ENCODE measurements at places on chromosomes 2 and 18.

- no peak for ATAC-seq
Measured at GRCh38 chr2:71531522-71532047, 78.2 kb downstream of the DYSF start.

DNA sequence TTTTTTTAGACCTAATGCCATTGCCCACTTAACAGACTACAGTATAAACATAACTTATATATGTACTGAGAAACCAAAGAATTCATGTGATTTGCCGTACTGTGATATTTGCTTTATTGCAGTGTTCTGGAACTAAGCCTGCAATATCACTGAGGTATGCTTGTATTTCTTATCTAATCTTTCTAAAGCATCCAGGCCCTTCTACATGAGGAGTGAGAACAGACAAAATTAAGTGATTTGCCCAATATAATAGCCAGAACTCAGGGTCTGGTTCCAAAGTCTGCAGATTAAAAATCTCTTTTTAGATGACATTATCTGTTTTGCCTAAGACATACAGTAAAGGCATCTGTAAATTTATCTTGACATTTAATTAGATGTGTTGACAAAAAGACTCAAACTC is 41.9 kb downstream of the BMPR2 start:
- ATAC-seq = no peak

GRCh38 chr18:45137087-45137419 is 456.4 kb downstream of the SETBP1 start:
- ATAC-seq = no peak

DNA sequence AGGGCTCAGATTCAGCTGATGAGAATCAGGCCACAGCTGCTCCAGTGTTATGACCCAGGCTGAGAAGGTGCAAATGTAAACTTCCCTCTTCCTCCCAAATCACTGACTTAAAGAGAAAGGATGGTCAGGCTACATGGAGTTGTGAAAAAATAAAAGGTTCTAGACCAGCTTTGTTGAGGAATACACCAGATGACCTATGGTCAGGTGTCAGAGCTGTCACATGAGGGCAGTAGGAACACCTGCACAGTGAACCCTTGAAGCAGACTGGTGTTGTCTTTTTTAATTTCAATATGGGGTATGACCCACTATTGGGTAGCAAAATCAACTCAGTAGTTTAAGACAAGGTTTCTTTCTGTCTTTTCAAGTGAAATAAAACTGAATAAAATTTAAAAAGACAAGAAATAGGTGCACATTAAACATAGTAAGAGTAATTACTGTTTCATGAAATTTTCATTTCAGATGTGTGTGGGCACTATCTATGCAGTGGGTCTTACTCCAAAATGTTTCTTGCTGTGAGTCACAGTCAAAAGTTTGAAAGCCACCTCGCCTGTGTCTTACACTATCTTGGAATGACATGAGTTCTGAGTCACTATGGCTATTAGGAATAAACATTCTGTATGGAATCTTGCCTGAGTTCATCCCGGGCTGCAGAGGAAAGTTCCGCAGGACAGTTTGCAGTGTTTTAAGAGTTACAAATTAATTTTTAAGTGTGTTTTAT is 83.6 kb downstream of the ACVR1 start:
- no peak for ATAC-seq

GRCh38 chr2:71101656-71102055 is 28.4 kb downstream of the MCEE start:
- no peak for ATAC-seq

DNA sequence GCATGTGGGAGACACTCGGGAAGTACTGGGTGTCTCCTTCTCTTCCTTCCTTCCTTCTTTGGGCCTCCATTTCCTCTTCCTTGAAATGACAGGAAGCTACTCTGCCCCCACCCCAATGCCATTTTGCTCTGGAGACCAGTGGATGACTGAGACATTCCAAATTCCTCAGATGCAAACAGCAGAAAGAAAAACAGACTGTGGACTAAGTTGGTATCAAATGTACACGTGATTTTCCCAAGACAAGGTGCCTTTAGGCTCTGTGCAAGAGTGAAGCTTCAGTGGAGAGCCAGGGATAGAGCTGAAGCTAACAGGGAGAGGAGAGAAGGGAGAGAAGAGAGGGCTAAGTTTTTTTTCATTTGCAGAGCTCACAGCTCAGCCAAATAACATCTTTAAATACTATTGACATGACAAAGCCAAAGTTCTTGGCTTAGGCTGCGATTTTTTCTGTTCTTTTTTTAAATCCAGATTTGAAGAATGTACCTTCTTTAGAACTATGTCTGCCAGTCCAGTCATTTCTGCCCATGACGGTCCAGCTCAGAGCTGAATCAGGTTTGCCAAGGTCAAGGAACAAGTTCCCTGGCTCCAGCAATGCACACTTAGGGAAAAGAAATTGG is 84.5 kb upstream of the LCLAT1 start:
- ATAC-seq = no peak

DNA sequence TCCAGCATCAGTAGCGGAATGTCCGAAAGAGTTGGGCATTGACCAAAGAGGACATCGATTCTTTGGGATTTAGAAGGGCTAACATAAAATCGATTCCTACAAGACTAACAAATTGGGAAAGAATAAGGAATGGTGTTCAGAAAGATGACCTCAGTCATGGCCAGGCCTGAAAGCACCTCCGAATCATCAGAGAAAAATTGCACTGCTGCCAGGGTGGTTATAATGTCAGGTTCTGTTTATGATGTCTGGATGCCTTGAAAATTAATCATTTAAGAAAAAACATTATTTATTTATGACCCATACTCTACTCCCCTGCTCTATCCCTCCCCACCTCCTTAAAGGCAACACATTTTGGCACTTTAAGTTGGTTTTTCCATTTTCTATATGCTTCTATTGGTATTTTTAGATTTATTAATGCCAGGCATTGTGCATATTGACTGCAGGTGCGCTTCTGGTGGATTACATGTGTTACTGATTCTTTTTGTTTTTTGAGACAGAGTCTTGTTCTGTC is 104.7 kb downstream of the MYCN start:
- ATAC-seq = no peak

- no peak for ATAC-seq
Measured at GRCh38 chr2:98496750-98497493, 52.3 kb downstream of the INPP4A start.

- no peak for ATAC-seq
Measured at GRCh38 chr18:57431002-57431382, 4.2 kb upstream of the ONECUT2 start.

DNA sequence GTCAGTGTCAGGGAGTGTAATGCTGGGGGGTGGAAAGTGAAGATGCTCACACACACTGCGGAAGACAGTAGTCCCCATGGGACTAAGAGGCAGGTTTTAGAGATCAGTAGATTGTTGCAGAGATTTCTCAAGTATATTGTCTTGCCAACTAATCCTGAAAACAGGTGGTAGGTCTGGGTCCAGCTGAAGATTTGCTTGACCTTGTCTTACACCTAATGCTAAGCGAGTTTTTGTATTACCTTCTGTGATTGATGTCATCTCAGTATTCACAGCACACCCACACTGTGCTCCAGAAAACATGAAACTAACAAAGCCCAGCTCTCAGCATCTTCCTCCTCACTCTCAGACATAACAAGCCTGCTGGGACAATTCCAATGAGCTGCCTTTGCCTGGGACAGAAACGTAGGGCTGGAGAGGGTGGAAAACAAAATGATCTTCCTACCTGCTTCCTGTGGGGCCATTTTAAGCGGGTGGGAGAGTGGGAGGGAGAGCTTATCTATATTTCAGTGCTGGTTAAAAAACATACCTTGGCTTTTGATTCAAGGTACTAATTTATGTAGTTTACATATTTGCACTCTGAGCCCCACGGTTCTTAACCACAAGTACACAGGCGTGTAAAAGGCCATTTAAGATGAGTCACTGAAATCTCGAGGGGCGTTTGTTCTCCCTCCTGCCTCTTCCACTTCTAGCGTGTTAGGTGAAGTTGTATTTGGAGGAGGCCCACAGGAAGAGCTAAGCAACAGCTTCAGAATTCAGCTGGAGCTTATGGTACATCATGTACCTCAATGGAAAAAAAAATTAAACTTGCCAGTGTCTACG is 23.1 kb upstream of the RBMS1 start:
- no peak for ATAC-seq

DNA sequence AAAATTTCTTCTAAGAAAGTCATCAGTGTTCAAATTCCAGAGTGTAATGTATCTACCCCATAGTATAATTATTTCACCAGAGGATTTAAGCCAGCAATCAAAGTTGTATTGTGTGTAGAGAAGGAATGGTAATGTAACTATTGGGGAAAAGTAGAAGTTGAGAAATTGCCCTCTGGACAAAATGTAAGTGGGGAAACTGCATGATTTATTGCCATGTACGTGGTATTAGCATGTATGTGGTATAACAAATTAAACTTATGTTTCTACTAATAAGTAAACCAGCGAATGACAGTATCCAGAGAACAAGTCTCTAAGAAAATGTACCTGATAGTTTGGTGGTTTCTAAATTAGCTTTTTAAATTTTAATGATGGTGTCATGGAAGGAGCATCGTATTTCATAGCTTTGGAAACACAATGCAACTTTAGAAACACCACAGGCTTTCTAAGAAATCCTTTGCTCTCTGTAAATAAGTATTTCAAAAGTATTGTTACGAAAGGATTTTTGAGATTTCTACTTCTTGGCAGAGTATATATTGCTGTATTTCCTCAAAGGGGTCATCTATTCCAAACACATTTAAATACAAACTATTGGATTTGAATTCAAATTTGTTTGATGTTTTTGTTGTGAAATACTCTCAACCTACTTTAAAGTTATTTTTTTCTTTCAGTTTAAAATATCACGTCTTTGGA is 1018.9 kb upstream of the ZEB2 start:
- no peak for ATAC-seq

- peak; percentile 81 for ATAC-seq
Measured at GRCh38 chr2:116142644-116143227, 1671.8 kb upstream of the DDX18 start.

DNA sequence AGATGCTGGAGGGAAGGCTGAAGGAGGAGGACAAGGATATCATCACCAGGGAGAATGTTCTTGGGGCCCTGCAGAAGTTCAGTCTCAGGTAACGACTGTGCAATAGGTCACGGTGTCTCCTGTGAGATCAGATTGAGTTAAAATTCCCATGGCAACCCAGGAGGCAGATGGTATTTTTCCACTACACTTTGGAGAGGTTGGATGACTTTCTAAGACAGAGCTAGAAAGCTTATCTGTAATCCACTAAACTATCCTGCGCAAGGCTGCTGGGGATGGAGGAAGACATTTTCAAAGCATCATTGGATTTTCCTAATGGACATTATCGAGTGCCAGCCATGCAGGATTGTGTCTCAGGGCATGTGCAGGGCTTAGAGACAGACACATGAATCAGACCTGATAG is 74.6 kb downstream of the ARMC9 start:
- ATAC-seq = no peak

DNA sequence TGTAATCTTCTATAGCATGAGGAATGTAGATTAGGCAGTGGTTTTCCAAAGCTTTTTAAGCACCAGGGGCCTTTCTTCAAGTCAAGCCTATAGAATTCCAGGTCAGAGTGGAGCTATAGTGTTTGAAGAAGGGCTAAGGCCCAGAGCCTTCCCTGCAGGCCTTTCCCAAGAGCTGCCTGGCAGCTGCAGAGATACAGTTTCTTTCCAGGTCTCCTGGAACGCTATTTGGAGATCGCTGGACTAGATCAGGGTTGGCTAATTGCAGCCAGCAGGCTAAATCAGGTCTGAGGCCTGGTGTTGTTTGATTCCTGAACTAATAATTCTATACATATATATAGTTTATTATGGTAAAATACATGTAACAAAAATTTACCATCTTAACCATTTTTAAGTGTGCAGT is 319.0 kb upstream of the SPRED2 start:
- no peak for ATAC-seq

DNA sequence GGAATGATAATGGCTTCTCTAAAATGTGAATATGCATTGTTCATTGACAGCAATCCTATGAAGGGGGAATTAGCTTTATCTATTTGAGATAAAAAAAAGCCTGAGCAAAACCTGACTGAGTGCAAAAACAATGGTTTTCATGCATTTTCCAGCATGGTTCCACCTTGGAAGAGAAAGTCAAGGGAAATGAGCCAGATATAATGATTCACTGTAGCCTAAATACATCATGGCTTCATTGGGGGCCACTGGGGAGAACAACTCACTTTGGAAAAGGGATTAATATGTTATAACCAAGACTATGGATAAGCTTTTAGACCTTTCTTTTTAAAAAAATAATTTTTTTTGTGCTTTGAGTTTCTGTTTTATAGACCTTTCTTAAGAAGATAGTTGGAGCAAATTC is 679.7 kb downstream of the NYAP2 start:
- ATAC-seq = no peak

DNA sequence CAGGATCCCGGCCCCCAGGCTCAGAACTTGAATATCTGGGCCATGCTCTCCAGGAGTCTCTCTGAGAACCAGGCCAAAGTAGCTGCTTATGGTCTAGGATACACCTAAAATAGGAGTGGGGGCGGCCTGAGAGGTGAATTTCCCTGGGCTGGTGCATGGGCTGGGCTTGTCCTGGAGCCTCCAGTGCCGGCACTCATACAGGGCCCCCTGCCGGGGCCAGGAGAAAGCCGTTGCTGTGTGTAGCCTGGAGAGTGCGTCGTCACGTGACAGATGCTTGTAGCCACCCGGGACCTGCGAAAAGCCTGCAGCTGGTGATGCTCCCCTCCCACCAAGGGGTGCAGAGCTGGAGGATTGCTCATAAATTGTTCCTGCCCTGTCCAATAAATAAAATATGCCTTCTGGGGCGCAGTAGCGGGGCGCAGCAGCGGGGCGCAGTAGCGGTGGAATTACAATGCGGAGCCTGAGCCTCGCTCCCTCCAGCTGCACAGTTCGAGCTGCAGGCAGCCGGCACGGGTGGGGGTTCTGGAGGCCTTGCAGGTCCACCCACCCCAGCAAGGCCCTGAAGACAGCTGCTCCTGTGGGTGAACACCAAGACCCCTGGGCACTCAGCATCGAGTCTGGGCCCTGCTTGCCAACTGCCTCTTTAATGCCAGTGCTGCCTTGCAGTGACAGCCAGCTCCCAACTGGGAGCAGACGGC is 289.9 kb downstream of the NDUFA10 start:
- ATAC-seq = peak; percentile 25

DNA sequence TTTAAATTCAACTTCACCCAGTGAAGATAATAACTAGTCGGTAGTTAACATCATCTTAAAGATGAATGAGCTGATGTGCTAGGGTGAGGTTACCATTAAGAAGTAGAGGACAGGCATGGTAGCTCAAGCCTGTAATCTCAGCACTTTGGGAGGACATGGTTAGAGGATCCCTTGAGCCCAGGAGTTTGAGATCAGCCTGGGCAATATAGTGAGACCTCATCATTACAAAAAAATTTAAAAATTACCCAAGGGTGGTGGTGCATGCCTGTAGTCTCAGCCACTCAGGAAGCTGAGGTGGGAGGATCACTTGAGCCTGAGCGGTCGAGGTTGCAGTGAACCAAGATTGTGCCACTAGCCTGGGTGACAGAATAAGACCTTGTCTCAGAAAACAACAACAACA is 4.7 kb downstream of the GALNT5 start:
- no peak for ATAC-seq

Measured in motor neuron (in vitro differentiated cells).